Cerebellar cortex (tissue), 1 donor: ENCODE measurements at places on chromosomes 2 and 18.

- DNase-seq: no peak
Observed at GRCh38 chr2:181262782-181263181, 194.4 kb upstream of the ITGA4 start.

- no peak for DNase-seq
Observed at GRCh38 chr2:80490964-80491363, 186.4 kb upstream of the LRRTM1 start.

GRCh38 chr2:128003463-128003862, 24.4 kb downstream of the SAP130 start:
- no peak for DNase-seq

DNA sequence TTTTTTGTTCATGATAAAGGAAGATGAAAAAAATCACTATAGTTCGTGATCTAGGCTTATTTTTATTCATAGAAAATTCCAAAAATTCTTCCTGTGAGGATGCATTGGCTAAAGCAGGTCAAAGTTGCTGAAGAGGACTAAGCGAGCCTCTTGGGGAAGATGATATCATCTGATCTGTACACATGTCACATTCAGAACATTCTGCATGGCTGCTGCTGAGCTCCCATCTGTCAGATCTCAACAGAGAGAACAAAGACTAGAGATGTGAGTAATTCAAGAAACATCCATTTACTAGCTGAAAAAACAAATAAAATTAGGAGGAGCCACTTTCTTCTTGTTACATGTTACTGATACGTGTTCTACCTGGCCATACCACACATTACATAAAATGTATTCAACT, 518.6 kb upstream of the FSIP2 start:
- DNase-seq: peak; percentile 98

GRCh38 chr2:62309081-62309464, 113.2 kb downstream of the B3GNT2 start:
- DNase-seq: no peak

- DNase-seq: no peak
Observed at GRCh38 chr2:233241803-233242202, 9.7 kb upstream of the ATG16L1 start.

DNA sequence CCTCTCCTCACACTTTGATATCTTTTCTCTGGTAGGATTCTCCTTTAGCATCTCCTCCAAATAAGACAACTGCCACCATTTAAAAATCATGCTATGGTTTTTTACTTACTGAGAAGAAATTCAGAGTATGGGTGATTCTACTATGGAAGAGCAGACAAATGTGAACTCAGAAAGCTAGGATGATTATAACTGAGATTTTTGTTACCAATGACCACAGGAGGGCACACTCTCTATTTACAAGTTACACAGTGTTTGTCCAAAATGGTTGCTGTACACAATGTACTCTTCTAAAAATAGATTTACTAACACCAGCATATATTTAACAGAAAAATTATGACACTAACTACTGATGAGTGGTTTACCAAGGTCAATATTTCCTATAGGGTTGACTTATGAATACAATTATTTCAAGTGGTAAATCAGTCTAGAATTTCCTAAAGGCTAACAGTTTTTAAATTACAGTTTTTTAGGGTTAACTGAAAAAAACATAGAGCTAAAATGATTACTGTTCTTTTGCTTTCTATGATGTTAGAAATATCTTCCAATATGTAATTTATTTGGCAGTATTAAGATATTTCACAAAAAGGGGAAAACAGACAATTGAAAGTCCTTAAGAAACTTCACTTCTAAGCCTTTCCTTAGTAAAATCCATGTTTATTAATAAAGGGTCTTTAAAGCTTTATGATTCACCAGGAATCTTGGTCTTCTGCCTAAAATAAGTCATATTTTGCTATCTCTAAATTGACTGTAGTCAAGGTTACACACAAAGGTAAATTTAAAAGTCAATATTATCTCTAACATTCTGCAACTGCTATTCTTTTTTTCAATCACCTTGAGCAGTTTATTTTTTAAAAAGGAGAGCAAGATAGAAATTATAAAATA, 57.2 kb downstream of the MAP4K3 start:
- peak; percentile 93 for DNase-seq

DNA sequence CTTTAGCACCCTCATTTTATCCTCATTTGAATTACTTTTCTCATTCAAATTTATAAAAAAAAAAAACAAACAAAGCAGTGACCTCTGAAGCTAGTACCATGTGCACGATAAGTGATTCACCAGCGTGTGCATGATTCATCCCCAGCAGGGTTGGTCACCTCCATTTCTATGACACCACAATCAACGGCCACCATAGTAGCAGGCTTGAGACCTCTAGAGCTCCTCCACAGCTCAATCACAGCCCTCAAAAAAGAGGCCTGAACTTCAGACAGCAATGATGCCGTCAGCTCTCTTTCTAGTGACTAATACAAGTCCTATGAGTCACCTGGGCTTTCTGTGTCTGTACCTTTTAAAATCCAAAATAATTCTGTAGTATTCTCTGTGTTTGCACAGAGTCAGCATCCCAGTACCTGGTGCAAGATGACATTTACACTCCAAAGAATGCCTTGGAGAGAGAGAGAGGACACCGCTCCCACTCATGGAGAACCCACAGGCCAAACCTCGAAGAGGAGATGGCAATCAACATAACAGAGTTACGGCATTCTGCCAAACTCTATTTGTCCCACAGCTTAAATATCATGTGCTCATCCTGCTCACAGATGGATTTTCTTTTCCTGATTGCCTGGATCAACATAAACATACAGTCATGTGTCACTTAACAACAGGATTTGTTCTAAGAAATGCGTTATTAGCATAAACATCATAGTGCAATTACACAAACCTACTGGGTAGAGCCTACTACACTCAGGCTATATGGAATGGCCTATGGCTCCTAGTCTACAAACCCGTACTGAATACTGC, 58.7 kb downstream of the L3MBTL4 start:
- no peak for DNase-seq

DNA sequence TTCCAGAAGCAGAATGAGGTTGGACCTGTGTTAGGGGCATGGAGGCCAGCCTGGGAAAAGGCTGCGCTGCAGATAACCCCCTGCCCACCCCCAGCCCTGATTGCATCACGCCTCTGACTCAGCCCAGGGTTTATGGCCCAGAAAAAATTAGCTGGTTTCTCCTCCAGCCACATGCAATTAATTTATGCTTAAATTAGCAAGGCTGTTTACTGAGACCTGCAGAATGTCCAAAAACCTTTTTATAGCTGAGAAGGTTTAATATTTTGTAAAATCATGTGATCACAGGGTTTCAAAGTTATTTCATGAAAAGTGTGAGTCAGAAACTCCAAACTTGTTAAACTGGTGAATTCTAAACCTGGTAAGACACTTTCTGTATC, 123.1 kb upstream of the HDAC4 start:
- DNase-seq: no peak

- DNase-seq: no peak
Observed at GRCh38 chr2:219671279-219671678, 43.8 kb downstream of the SLC4A3 start.

DNA sequence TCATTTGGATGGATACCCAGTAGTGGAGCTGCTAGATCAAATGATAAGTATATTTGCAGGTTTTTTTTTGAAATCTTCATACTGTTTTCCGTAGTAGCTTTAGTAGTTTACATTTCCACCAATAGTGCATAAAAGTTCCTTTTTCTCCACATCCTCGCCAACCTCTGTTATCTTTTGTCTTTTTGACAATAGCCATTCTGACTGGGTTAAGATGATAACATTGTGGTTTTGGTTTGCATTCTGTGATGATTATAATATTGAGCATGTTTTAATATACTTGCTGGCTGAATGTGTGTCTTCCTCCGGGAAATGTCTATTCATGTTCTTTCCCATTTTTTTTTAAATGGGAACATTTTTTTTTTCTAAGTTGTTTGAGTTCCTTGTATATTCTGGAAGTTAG, 260.0 kb downstream of the GULP1 start:
- DNase-seq: no peak

GRCh38 chr2:13543550-13543949, 826.8 kb downstream of the TRIB2 start:
- no peak for DNase-seq

- no peak for DNase-seq
Observed at GRCh38 chr2:141055531-141055930, 1075.3 kb downstream of the LRP1B start.

DNA sequence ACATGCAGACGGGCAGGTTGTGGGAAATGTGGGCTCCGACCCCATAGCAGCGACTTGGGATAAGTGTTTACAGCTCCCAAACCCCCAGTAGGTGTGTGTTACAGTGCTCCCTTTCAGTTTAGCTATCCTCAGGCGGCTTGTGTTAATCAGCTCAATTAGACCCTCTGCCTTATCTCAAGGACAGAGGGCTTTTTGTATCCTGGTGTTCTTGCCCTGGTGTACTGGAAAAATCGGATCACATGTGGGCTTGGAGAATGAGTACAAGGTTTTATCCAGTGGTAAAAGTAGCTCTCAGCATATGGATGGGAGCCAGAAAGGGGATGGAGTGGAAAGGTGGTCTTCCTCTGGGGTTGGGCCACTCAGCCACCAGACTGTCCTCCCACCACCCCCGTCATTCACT, 264.7 kb upstream of the SYT4 start:
- no peak for DNase-seq

GRCh38 chr2:119289093-119289492, 65.5 kb downstream of the STEAP3 start:
- no peak for DNase-seq

DNA sequence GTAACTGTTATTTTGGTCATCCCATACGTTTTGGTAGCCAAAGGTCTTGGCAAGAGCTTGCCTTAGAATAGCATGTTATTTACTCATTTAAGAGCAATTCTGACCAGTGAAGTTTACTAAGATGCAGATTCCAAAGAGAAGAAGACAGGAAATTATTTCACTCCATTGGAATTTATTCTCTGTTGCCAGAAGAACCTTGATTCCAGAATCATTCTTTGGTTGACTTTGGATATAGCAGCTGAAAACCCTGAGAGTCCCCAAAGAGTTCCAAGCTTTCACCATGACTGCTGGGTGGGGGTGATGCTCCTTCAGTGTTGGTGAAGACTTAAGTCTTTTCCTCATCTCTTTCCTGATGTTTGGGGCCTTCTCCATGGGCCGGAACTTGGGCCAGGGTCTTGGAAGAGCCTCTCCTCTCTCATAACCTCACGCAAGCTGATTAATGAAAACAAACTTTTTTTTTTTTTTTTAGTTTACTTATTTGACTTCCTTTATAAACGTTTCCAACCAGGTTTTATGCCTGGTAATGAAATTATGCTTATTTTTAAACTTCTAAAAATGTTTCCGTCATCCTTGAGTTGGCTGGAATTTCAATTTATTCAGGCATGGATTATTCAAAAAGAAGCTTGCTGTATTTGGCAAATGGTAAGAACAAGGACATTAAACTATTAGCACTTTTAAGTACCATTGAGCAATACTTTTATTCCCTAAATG, 192.0 kb downstream of the MTX2 start:
- DNase-seq: no peak

DNA sequence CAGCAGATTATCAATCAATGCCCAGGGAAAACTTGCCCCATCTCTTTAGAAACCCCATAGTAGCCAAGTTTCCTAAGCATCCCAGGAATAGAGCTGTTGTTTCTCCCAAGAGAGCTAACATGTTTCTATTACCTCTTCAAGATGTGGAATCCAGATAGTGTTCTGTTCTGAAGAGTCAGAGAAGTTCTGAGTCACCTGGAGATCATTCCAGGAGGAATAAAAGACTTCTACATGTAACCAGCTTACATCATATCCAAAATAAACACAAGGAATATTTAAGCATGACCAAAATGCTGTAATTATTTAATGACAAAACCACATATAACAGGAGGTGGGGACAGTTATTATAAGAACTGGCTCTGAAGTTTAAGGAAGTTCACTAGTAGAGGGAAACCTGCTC, 51.0 kb upstream of the GORASP2 start:
- no peak for DNase-seq

- DNase-seq: no peak
Observed at GRCh38 chr2:28506112-28506910, 10.5 kb downstream of the PLB1 start.

DNA sequence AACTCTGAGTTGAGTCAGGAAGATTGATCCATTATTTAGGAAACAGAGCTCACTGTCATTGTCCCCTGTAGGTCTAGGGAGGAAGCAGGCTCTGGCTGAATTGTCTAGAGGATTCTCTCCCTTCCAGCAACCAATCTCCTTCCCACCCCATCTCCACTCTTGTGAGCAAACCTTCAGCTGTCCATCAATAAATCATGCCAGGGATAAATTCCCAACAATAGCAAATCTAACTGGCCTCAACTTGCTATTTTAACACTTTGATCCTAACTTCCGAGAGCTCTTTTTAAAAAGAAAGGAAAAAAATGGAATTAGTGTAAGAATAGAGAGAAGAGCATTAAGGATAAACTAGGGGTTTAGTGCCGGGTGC, 53.5 kb downstream of the ATP8B1 start:
- DNase-seq: no peak

- no peak for DNase-seq
Observed at GRCh38 chr2:234102112-234102511, 51.6 kb downstream of the SPP2 start.

- no peak for DNase-seq
Observed at GRCh38 chr2:229779650-229780049, 65.3 kb upstream of the DNER start.

DNA sequence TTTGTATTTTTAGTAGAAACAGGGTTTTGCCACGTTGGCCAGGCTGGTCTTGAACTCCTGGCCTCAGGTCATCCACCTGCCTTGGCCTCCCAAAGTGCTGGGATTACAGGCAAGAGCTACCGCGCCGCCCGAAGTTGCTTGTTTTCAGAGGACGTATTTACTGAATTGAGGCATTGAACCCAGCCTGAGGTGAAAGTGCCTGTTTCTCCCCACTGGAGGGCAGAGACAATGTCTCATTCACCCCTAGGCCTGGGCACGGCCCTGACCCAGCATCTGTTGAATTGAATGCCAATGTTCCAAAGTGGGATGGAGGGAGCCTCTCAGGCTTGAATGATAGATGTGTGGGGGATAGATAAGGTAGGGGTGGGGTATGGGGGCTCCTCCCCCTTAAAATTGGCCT, 4.5 kb upstream of the TMBIM1 start:
- no peak for DNase-seq

GRCh38 chr2:227761740-227762476, 16.2 kb downstream of the SCYGR8 start:
- no peak for DNase-seq

- DNase-seq: no peak
Observed at GRCh38 chr2:217090024-217090473, 230.2 kb upstream of the TNP1 start.

GRCh38 chr18:74654638-74655037, 57.0 kb downstream of the ZNF407 start:
- DNase-seq: no peak
